ENCODE measurements at places on chromosomes 13 and 19.

DNA sequence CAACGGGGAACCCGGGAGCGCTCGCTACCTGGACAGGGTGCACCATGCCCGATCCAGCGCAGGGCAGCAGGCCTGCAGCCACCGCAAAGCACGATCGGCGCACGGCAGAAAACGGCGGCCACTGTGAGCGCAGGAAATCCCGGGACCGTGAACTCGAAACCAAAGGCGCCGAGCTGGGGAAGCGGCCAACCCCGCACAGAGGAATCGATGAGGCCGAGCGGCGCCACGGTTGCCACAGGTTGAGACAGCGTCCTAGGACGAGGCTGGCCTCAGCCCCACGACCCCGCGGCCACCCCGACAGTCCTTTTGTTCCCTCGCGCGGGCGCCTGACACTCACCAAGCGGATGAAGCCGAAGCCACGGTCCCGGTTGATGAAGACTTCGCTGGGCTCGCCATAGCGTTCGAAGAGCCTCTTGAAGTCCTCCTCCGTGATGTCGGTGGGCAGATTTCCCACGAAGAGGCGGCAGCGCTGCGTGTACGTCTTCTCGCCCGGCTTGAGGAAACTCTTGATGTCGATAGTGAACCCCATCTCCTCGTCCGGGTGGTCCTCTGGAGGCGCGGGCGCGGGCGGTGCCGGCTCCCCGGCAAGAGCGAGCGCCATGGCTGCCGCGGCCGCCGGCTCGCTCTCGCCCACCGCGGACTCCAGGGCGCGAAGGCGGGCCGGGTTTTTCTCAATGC is 557 bp downstream of the PSPC1 start:
- DNase-seq: peak; percentile 56

DNA sequence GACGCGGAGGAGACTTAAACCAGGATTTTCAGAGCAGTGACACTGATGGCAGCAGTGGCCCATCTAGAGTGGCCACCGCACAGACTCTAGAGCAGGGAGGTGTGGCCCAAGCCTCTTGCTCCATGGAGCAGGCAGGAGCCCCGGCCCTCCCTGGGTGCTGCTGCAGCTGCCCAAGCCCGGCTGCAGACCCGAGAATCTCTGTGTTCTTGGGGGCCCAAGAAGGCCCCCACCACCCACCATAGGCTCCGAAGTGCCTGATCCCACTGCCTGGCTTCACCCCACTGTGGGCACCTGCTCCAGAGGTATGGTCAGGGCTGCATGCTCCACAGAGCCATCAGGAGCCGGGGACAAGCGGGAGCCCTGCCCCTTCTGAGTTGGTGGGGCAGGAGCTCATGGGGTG is 36.1 kb downstream of the CEP89 start:
- DNase-seq: no peak

GRCh38 chr19:52896431-52897137 is 851 bp downstream of the ZNF320 start:
- peak; percentile 11 for DNase-seq

- peak; percentile 15 for DNase-seq
Observed at GRCh38 chr19:10353793-10354391, 14.5 kb upstream of the ICAM3 start.

- no peak for DNase-seq
Observed at GRCh38 chr19:10724573-10725071, 6.7 kb downstream of the DNM2 start.

GRCh38 chr13:57253551-57253950 is 86.6 kb downstream of the PRR20E start:
- DNase-seq: no peak

GRCh38 chr13:24910502-24911132 is 146.6 kb downstream of the RNF17 start:
- no peak for DNase-seq

DNA sequence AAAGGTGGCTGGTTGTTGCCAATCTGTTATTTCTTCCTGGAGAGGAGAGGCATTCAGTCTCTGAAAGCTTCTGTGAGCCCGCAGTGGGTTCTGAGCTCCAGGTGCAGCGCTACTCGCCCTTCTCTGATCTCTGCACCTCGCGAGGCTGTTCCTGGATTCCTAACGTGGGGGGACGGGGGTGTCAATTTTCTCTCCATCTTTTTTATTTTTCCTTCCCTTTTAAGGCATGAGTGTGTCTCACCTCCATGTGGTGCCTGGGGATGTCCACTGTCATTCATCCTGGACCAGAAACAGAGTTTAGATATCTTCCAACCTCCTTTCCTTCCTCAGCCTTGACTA is 626 bp downstream of the ZNF233 start:
- DNase-seq: no peak

GRCh38 chr13:46184277-46184699 is 2.3 kb upstream of the LCP1 start:
- DNase-seq: peak; percentile 19

DNA sequence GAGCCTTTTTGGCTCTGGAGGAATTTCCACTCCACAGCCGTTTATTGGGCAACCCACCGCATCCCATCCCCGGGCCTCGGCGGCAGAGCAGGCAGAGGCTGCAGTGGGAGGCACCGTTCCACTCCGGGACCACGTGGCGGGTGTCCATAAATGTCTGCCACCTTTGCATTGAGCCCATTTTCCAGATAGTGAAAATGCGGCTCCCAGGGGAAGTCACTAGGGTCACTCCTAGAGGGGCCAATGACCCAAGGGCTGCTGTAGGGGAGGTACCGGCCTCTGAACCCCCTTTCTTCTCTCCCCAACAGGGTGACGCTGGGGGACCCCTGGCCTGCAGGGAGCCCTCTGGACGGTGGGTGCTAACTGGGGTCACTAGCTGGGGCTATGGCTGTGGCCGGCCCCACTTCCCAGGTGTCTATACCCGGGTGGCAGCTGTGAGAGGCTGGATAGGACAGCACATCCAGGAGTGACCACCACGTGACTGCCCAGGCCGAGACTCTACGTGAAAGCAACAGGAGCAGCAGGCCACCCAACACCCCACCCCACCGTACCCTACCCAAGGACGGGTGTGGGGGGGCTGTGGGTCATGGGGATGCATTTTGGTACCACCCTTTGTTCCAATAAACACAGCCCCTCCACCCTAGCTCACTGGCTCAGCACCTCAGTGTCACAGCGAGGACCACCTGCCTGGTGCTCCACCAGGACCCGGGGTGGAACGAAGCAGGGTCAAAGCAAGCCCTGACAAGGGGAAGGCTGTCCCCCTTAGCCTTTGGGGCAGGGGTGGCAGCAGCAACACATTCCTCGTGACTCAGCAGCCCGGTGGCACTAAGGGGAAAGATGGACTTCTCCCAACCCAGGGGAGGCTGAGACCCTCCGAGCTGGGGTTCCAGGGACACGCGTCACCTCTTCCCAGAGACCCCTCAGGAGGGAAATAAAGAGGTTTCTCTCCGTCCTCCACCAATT is 1.5 kb downstream of the TIMM13 start:
- no peak for DNase-seq

DNA sequence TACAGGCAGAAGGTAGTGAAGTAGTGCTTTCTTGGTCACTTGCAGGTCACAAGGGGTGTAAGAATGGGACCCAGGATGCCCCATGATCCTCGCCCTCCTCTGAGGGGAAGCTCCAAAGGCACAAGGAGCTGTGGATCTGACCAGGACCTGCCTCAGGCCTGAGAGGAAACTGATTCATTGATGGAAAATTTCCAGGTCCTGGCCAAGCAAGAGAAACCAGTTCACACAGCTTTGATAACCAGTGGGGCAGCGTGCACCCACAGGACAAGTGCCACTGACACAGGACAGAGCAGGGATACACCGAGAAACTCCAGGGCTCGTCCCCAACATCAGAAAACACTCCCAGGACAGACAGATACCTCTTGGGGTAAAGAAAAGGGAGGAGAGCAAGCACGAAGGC is 177.1 kb downstream of the RBM26 start:
- DNase-seq: no peak

- DNase-seq: peak; percentile 26
Observed at GRCh38 chr13:30972888-30973377, 40.5 kb downstream of the TEX26 start.
